ENCODE measurements at places on chromosomes 4 and X.

DNA sequence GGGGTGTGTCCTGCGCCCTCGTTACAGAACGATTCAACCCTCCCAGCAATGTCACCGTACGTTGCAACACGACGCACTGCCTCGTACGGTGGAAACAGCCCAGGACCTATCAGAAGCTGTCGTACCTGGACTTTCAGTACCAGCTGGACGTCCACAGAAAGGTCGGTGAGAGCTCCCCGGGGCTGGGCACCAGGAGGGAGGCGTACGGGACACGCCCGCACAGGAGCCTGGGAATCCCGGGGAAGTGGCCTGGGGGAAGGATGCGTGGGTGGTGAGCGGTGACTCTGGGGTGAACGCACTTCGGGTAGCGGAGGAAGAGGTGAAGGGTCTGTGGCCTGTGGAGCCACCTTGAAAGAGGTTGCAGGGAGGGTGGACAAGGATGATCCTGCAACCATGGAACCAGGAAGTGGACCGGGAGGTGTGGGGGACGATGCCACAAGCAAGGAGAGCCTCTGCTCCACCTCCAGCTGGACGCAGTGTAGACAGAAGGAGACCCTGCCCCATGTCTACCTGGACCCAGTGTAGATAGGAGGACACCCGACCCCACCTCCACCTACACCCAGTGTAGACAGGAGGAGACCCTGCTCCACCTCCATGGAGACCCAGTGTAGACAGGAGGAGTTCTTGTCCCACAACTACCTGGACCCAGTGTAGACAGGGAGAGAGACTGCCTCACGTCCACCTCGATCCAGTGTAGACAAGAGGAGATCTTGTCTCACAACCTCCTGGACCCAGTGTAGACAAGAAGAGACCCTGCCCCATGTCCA, 25.9 kb downstream of the CSF2RA start:
- DNase-seq: no peak

GRCh38 chrX:10831716-10832502, 211.5 kb upstream of the MID1 start:
- DNase-seq: peak; percentile 82

GRCh38 chrX:68396953-68397352, 36.3 kb downstream of the OPHN1 start:
- DNase-seq: no peak

DNA sequence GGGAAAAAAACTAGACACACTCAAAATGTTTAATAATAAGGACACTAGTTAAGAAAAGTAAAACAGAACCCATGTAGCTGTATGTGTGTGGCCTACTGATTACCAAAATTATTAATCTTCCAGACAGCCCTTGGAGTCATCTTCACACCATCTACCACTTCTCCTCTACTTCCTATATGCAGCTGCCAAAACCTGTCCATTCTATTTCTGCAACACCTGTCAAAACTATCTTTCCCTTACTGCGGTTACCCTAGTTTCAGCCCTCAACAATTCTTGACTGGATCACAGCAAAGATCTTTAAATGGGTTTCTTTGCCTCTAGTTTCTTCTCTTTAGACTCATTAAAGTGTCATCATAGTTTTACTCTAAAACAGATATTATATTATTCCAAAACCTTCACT, 72.6 kb downstream of the GPR82 start:
- no peak for DNase-seq

DNA sequence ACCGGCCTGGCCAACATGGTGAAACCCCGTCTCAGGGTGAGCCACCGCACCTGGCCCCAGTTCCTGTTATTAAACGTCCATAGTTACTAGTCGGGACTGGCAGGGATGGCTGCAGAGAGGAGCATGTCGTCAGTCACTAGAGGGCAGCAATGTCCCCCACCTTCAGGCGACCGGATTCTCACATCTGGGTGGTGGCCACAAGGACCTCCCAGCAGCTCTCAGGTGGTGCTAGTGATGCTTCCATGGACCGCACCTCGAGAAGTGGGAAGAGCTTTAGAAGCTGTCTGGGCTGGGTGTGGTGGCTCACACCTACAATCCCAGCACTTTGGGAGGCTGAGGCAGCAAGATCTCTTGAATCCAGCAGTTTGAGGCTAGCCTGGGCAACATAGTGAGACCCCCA, 13.3 kb upstream of the IL3RA start:
- peak; percentile 10 for DNase-seq

DNA sequence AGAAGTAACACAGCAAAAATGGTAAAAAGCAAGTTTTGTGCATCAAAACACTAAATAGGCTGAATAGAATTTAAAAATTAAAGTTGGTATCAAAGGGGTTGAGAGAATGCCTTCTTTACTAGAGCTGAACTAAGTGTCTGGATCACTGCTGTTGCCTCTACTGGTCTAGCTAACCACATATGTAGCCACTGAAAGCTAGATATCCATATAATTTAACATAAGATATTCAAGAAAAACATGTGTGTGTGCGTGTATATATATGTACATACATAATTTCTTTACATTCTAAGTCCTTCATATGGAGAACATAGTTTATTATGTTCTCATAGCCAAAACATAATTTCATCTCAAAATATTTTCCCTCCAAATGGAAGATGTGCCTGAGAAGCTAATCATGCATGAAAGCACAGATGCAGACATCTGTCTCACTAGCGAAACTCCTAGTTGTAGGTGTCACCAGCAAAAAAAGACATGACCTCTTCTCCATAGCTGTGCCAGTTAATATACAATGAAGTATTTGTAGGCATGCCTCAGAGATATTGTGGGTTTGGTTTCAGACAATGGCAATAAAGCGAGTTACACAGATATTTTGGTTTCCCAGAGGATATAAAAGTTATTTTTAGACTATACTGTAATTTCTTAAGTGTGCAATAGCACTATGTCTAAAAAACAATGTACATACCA, 47.3 kb downstream of the PDE5A start:
- DNase-seq: no peak
